Muscle of back (tissue), 13 donors: ENCODE measurements at places on chromosomes 16 and 17. TPM values are rescaled to one million over a fixed set of nuclear protein-coding genes. Genes with fewer than 3 reads are reported as not detected.

- no peak for DNase-seq
These were observed 927.6 kb upstream of the CDH8 start for GRCh38 chr16:62963846-62964245.

DNA sequence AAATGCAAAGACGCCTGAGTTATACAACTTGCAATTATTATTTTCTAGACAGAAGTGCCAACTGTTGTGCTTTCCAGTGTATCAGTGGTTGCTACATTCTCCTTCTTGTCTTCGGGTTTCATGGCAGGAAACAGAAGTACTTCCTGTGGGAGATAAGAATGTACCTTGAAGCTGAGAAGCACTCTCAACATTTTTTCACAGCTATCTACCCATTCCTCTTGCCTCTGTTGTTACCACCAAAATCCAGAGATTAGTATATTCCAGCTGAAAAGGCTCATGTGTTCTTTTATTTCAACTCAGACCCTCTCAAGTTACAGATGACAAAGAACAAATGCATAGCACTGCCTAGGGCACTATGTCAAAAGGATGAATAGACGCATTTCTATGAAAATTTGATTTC is 4.8 kb upstream of the ADAT1 start:
- no peak for DNase-seq

Gene KRTAP1-5
- polyA plus RNA-seq = not detected

DNA sequence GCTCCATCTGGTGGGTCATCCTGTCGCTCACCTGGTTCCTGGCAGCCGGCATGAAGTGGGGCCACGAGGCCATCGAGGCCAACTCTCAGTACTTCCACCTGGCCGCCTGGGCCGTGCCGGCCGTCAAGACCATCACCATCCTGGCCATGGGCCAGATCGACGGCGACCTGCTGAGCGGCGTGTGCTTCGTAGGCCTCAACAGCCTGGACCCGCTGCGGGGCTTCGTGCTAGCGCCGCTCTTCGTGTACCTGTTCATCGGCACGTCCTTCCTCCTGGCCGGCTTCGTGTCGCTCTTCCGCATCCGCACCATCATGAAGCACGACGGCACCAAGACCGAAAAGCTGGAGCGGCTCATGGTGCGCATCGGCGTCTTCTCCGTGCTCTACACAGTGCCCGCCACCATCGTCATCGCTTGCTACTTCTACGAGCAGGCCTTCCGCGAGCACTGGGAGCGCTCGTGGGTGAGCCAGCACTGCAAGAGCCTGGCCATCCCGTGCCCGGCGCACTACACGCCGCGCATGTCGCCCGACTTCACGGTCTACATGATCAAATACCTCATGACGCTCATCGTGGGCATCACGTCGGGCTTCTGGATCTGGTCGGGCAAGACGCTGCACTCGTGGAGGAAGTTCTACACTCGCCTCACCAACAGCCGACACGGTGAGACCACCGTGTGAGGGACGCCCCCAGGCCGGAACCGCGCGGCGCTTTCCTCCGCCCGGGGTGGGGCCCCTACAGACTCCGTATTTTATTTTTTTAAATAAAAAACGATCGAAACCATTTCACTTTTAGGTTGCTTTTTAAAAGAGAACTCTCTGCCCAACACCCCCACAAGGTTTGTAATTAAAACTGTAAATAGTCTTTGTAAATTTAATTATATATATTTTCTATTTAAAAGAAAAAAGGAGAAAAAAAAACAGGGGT is 1.7 kb downstream of the FZD2 start:
- DNase-seq = no peak

Gene SLC6A2
- polyA plus RNA-seq = 2.5 TPM
